HepG2 (cell line): ENCODE measurements at places on chromosomes 12 and 14. TPM values are rescaled to one million over a fixed set of nuclear protein-coding genes. Genes with fewer than 3 reads are reported as not detected.

- DNase-seq: peak; percentile 97
These were observed 154.9 kb upstream of the KRR1 start for GRCh38 chr12:75666126-75666938.

DNA sequence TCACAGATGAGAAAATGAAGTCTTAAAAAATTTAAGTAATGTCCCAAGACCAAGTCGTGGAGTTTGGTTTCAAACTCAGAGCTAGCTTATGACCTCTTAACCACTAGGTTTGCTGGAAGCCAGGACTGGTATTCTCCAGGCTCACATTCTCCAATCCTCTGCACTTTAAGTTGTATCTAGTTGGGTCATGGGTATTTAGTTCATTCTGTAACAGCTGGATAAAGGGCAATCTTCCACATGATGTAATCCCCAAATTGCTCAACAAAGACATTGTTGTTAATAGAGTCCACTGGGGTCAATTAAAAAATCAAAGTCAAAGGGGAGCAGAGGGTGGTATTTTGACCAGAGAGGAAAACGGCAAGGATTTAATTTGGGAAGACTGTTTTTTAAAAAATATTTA, 17.8 kb upstream of the GAS2L3 start:
- DNase-seq: peak; percentile 72

- DNase-seq: no peak
These were observed 6.6 kb upstream of the RAB3IP start for GRCh38 chr12:69732088-69732487.

DNA sequence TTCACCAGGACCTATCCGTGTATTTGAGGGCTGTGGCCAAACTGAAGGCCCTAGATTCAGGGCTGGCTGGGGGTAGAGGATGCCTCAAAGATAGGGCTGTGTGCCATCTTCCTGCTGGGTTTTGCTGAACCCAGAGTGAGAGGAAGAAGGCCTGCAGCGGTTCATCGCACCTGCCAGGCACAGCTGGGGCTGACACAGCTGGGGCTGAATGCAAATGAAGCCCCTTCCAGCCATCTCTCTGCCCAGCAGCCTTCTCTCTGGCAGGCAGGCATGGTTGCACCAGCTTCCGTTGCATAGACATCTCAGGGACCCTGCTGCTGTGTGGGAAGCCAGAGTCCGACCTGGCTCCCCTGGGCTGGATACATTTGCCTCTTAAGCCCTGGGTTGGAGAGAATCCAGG, 152.4 kb downstream of the TSPAN9 start:
- no peak for DNase-seq

Gene TSPAN19
- not detected in 2 replicates for total RNA-seq

Gene NKX2-1
- not detected in 2 replicates for total RNA-seq

Gene MAX
- total RNA-seq: 28.5 and 29.4 TPM in 2 replicates
